ENCODE measurements at places on chromosomes 13 and 19. TPM values are rescaled to one million over a fixed set of nuclear protein-coding genes. Genes with fewer than 3 reads are reported as not detected.

The JUNB gene
- total RNA-seq = 171 TPM

The HSD17B14 gene
- 0.35 TPM for total RNA-seq

- no peak for DNase-seq
- H3K27ac ChIP-seq = peak within 1 kb of the TSS; percentile 63
- H3K4me1 ChIP-seq = peaks cover 21% of the 10 kb centered on the region
- no peaks in the 10 kb centered on the region for H3K27me3 ChIP-seq
- H3K4me3 ChIP-seq = peak within 1 kb of the TSS; percentile 85
- H3K36me3 ChIP-seq = peaks cover 3% of the 10 kb centered on the region
Observed at GRCh38 chr19:4472174-4472974, at the start of gene HDGFL2. TSS of gene HDGFL2 (plus strand) at chr19:4472297. CDS start at chr19:4472351, 54 bp downstream.

- no peaks in the 10 kb centered on the region for H3K36me3 ChIP-seq
- peaks cover 11% of the 10 kb centered on the region for H3K4me1 ChIP-seq
- no peak overlapping the region for H3K27ac ChIP-seq
- H3K4me3 ChIP-seq = no peak overlapping the region
- DNase-seq = no peak
Observed at GRCh38 chr13:30718661-30719524, 16.4 kb upstream of the ALOX5AP start.

DNA sequence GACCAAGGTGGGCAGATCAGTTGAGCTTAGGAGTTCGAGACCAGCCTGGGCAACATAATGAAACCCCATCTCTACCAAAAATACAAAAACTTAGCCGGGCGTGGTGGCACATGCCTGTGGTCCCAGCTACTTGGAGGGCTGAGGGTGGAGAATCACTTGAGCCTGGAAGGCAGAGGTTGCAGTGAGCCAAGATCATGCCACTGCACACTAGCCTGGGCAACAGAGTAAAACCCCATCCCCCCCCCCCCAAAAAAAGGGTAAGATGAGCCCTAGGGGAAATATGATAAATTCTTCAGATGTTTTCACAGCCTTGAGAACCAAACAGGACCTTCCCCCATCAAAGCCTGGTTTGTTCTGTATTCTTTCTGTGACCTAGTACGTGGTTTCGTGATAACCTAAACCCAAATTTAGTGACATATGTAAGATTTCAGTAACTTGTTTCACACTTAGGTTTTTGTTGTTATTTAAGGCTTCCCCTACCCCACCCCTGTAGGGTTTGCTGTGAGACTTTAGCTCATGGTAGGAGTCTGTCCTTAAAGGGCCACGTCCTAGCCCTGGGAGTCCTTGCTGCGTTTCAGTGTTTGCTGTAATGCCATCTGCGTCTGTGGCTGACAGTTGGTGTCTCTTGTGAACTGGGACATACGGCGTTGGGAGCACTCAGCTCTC lies 49.6 kb downstream of the MYO9B start:
- no peaks in the 10 kb centered on the region for H3K27me3 ChIP-seq
- H3K4me3 ChIP-seq = peak overlapping the region; percentile 76
- peak overlapping the region; percentile 97 for H3K27ac ChIP-seq

- no peak overlapping the region for H3K27ac ChIP-seq
- DNase-seq = no peak
- no peaks in the 10 kb centered on the region for H3K36me3 ChIP-seq
- no peak overlapping the region for H3K4me3 ChIP-seq
Observed at GRCh38 chr13:20131057-20131832, 29.6 kb downstream of the GJA3 start.

The APOC1 gene
- 3.0 TPM for total RNA-seq

DNA sequence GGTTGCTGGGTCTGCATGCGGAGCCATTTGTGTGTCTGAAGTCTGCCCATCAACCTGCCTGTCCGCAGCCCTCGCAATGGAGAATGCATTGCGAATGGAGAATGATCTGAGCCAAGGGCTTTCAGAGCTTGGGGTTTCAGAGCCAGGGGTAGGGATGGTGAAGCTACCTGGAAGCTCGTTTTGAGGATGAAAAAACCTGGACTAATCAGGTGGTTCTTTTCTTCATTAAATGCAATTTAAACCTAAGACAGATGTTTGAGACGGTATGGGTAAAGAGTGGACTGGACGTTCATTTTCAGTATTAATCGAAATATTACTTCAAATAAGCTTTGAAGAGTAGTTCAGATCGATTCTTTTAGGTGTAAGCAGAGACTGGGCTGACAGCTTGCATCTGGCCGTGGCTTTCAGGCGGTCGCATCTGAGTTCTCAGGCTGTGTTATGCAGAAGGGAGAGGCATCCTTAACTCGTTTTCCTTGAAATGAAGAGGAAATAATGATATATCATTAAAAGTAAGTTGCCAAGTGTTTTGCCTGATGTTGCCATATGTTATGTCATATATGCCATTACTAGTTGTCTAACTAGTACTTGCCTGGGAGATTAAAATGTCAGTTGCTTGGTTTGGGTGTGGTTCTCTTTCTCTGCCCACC lies 801 bp downstream of the MCF2L start:
- H3K36me3 ChIP-seq = peaks cover 5% of the 10 kb centered on the region
- no peak for DNase-seq
- H3K4me3 ChIP-seq = peak overlapping the region; percentile 87

Data from activated naive CD8-positive, alpha-beta T cell treated with anti-CD3 and anti-CD28 coated beads for 36 hours (primary cell).